ENCODE measurements at places on chromosomes 7 and 10.

DNA sequence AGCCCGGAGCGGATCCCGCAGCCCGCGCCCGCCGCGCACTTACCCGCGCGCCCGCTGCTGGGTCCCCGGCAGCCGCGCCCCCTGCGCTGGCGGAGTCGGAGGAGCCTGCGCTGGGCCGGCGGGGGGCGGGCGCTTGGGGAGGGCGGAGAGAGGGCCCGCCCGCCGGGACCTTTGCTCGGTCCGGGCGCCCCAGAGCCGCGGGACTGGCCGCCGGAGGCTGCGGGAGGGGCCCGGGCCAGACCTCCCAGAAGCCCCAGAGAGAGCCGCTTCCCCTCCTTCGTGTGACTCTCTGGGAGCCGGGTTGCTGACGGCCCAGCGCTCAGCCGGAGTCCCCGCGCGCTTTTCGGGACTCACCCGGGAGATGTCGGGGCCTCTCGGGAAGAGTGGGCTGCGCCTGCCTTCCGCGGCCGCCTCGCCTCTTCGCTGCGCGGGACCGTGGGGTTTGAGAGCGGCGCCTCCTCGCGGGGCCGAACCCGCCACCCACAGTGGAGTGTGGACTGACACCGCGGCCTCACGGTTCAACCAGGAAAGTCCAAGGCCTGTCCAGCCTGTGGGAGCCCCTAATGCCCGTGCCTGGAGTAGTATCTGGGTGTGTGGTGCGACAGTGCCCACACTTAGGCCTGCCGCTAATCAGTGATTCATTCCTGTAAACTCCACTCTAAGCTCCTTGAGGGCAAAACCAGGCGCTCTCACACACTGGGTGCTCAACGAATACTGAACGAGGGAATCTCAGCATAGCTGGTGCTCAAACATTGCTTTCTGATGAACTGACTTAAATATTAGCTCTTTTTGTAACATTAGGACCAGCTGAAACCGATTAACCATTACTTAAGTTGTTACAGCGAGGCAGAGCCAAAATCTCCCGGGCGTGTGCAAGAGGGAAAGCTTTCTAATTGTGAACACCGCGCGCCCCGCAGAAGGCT is at the start of gene GSDME:
GSDME (minus strand) TSS at position 112 of the 923 bp plus-strand sequence. CDS start 7,690 bp downstream, outside the sequence.
- DNase-seq: no peak

DNA sequence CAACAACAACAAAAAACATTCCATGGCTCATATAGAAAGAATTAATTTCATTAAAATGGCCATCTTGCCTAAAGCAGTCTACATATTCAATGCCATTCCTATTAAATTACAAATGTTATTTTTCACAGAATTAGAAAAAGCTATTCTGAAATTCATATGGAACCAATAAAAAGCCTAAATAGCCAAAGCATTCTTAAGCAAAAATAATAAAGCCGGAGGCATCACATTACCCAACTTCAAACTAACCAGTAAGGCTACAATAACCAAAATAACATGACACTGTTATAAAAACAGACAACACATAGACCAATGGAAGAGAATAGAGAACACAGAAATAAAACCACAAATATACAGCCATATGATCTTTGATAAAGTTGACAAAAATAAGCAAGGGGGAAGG is 330.4 kb downstream of the KIF20B start:
- no peak for DNase-seq

DNA sequence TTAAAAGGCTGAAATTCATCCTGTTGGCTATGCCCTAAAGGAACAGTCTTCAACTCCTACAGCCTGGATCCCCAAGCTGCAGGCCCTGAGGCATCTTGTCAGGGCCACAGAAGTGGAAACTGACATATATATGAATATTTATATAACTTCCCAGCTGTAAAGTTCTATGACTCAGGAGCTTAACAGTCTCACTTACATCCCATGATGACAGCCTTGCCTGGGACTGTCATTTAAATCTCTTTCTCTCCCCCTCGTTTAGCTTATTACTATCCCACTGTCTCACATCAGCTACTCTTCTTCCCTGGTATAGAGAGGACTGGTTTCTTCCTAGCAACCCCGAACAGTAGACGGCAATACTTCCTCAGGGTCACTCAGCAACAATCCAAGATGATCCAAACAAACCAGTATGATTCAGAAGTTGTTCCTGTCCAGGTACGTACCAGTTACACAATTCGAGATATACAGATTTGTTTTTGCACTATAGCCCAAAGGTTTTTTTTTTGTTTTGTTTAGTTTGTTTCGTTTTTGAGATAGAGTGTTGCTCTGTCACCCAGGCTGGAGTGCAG is 22.7 kb downstream of the KIAA1549 start:
- no peak for DNase-seq

DNA sequence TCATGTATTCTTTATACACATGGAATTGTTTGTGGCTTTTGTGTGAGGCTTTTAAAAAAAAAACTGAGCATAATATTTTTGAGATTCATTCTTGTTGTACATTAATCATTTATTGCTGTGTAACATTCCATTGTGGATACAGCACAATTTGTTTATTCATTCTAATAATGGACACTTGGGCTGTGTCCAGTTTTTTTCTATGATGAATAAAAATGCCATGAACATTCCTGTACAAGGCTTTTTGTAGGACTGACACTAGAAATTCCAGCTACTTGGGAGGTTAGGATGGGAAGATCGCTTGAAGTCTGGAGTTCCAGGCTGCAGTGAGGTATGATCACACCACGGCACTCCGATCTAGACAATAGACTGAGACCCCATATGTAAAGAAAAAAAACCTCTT is 254.3 kb upstream of the CACNA2D1 start:
- DNase-seq: no peak

GRCh38 chr10:97768322-97769315 is 3.2 kb downstream of the SFRP5 start:
- DNase-seq: no peak

GRCh38 chr7:77479536-77480088 is 57.5 kb upstream of the PTPN12 start:
- no peak for DNase-seq

DNA sequence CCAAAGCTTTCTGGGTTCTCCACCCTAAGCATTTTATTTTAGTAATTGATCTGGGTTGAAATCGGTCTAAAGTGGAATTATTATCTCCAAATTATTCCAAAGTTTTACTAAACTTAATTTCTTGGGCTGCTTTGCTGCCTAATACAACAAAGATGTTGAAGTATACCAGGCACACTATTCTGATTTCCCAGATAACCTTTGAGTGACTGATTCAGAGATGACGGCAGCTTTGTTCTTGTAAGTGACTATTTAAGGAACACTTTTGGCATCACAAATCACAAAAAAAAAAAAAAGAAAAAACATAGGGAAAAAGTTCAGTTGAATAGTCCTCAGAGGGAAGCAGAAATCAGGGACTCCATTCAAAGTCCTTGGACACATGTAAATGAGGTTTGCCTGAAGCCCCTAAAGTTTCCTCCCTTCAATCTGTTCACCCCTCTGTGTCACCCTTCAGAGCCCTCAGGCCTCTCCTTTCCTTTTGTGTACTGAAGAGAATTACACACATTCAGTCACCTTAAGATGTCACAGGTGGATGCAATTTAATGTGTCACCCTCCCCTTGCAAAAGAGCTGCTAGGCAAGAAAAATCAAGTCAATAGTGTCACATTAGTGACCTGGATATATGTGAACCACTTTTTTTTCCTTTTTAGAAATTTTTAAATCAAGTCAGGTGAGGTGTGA is 81.5 kb downstream of the RTKN2 start:
- no peak for DNase-seq

DNA sequence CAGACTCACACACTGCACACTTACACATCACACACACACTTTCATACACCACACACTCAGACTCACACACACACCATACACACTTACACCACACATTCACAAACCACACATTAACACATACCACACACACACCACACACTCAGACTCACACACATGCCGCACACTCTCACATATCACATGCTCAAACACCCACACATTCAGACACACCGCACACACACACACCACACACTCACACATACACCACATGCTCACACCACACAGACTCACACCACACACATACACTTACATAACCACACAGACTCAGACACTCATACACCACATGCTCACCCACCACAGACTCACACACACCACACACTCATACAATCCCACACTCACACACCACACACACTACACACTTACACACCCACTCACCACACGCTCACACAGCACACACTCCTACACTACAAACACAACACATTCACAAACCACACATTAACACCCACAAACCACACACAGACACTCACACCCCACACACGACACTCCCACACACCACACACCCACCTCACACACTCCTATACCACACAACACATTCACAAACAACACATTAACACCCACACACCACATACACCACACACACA is 125.4 kb downstream of the EVX1 start:
- no peak for DNase-seq

GRCh38 chr10:128042131-128042610 is 84.1 kb downstream of the MKI67 start:
- DNase-seq: no peak

- no peak for DNase-seq
These were observed 56.5 kb upstream of the DNAJB6 start for GRCh38 chr7:157280216-157280841.

GRCh38 chr7:46220066-46220630 is 299.1 kb upstream of the IGFBP3 start:
- DNase-seq: no peak

DNA sequence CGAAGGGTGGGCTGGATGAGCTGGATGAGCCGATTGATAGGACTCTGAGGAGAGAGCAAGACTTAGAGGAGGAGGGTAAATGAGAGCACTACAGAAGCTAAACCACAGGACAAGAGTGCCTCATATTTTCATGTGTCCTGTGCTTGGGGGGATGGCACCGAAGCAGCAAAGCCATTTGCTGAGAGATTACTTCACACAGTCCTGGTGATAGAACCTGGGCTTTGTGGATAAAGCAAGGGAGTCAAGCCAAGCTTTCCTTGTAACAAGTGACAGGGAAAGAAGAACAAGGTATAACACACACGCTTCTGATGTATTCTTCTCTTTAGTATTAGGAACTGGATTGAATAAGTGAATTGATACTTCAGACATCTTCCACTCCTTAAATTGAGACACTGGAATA is 253.7 kb downstream of the ANKRD7 start:
- no peak for DNase-seq

DNA sequence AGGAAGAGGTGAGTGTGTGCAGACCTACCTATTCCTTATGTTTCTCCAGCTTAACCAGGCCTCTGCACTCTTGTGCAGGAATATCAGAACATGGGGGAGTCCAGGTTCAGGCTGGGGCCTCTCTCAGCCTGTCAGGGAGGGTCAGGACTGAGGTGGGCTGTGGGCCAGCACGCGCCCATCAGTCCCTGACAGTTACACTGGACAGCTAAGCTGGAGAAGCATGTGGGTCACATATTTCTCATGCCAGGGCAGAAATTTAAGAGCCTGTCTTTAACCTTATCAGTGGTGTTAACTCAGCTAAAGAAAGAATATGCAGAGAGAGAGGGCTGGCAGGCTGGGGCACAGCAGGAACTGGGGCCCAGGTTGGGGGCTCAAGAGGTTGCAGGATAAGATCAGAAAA is 8.7 kb upstream of the POLD2 start:
- no peak for DNase-seq

GRCh38 chr7:137026176-137026500 is 157.7 kb downstream of the CHRM2 start:
- no peak for DNase-seq

All from stimulated activated CD4-positive, alpha-beta T cell treated with anti-CD3 and anti-CD28 coated beads, TNF-alpha, amount 100 ng/mL, for 48 hours (primary cell).